ENCODE measurements at places on chromosomes 6 and 20.

DNA sequence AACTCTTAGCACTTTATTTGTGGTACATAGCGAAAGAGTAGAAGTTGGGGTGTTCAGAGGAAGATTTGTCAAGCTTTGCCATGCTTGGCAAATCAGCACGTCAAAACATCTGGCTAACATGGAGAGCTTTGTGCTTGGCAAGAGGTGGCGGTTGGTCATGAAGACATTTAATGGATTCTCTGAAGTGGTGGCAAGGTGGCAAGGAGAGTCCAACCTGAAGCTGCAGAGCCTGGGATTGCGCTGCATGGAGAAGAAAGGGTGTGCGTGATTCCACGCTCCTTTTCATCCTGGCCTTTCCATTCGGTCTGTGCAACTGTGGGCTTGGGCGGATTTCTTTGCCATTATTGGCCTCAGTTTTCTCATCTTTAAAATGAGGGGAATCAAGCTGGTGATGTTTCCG is 3.1 kb downstream of the PYGB start:
- no peak for DNase-seq

DNA sequence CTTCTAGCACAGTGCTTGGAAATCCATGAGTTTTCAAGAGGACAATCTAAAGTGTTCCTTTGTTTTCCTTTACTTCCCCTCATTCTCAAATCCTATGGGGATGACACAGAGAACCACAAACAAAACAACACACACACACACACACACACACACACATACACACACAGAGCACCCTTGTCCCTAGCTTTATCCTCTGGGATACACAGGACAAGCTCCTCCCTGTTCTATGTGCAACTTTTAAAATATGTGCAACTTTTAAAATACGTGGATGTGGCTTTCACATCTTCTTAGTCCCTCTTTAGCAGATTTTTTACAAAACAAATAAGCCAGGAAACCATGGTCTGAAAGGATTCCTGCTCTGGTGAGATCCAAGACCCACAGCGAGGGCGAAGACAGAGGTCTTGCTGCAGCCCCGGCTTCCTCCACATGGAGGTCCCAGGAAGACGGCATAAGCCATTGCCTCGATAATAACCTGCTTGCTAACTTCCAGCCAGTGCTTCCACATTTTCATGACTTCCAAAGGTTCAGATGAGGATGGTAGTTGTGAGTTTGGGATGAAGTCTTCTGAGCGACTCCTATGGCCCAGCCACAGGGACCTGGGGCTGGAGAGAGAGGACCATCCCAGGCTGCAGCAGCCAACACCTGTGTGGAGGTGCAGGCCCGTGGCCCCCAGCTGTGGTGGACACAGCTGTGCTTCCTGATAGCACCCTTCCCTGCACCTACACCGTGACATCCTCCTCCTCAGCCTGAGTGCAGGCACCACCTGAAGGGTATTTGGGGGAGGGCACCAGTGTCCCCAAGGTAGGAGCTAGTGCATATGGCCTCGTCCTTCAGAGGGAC is 62.8 kb upstream of the CD93 start:
- DNase-seq = no peak

- DNase-seq = no peak
Measured at GRCh38 chr6:119205911-119206618, 127.6 kb upstream of the FAM184A start.

DNA sequence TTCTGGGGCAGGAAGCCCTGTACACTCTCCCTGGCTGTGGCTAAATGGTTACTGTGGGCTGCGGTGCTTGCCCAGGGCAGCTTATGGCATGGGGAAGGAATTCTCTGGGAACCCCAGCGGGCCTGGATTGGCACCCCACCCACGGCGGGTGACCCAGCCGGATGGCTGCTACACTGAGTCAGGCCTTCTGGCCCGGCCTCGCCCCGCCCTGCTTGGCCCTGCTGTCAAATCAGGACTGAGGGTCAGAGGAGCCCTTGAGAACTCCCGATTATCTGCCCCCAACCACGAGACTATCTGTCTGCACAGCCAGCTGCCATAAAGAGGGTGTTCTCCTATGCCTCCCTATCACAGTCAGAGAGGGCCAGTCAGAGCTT is 7.3 kb upstream of the ITPR3 start:
- peak; percentile 90 for DNase-seq

- DNase-seq = no peak
Measured at GRCh38 chr6:111844376-111844775, 28.9 kb downstream of the FYN start.

DNA sequence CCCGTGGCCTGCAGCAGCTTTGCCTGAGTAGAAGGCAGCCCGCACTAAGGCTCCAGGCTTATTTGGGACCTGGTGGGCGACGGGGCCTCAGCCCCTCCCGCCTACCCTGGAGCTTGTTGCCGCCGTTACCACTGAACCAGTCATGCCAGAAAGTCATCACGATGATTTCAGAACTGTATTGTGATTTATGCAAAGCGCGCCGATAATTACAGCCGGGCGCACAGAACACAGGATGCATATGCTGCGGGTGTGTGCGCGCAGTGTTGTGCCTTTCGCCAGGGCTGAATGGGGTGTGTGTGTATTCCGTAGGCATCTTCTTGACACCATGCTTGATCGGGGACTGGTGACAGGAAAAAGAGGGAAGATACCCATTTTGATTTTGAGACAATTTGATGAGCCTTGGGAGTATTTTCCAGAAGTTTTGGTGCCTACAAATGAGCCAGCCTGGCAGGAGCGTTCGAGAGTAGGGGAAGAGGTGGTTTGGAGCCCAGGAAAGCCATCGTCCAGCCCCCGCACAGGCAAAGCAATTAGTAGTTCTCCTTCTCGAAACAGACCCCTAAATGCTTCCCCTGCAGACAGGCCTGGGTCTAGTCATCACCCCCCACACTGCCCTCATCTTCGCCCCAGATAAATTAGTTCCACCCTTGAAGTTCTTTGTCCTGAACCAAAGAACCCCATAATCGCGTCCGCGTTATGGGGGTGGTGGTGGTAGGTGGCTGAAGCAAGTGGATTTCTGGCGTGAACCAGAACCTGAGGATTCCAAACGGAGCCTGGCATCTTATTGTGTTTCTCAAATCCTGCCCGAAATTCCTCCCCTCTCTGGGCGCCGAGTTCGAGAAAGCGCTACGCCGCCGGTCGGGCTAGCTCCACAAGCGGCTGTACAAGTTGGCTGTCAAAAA is 1.9 kb upstream of the NR2E1 start:
- no peak for DNase-seq

DNA sequence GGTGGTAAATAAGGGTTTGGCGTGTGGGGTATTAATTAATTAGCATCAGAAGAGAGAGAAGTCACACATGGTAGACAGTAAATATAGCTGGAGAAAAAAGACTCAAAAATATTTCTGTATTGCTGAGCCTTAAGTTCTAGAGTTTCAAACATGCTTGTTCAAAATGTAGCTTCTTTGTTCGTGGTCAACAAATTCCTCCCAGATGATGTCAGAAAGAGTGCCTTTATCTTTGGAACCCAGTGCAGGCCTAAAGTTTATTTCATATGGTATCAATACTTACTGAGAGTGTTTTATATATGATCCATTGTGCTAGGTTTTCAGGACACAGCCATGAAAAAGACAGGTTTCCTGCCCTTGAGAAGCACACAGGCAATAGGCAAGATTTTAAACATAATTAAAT is 18.3 kb downstream of the MARCKS start:
- DNase-seq = peak; percentile 63

DNA sequence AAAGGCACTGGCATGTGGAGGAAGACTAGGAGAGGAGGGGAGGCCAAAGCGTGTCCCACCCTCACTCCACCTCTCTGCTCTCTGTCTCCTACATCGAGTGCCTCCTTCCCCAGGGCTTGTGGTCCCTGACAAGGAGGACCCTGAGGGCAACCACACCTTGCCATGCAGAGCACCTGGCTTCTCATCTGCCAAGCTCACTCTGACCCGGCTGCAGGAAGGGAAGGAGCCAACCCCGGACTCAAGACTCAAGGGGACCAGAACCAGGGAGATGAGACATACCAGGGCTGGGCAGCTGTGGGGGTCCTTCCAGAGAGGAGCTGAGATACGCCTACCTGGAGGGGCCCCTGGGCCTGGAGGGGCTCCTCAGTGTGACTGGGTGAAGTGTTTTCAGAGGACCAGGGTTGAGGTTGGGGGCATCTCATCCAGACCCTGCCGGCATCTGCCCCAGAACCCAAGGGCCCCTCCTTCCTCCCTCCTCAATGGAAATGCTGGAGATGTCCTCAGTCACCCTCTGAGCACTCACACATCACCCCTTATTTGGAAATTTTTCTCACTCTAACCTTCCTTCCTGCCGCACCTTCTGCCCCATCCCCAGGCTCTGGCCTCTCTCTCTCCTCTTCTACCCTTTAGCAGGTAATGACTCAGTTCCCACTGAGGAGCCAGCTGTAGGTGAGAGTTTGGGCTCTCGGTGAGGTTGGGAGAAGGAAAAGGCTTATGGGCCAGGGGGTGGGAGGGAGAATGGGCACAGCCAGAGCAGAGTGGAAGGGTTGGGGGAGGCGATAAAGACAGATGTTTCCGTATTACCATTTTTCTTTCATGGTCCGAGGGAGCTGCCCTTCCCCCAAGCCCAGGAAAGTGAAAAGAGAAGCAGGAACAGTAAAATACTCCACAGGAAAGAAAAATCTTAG is 32.0 kb upstream of the POU5F1 start:
- no peak for DNase-seq

DNA sequence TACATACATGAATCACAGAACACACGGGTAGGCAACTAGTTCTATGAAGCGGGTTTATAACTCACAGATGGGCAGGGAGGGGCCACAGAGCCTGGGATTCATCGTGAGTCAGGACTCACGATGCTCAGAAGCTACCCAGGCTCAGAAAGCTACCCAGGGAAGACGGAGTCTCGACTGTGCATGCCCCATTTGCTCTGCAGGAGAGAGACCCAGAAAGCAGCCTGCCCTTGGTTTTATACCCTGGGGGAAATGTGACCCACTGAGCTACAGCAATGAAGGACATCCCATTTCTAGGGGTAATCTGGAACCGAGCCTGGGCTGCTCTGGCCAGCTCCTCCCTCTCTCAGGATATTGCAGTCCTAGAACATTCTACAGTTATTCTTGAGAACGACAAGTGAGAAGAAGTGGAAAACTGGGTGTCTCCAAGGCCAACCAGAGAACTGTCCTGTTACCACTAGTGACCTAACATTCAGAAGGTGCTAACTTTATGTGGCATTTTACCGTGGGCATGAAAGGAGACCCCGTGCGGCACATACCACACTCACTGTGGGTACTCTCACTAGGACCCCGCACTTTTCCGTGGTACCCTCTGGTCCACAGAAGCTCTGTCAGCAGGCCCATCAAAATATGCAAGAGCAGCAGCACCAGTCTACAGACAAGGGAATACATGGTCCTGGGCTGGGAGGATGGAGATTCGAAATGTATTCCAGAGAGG is 201.9 kb upstream of the PMEPA1 start:
- no peak for DNase-seq

GRCh38 chr6:95593025-95593424 is 15.7 kb downstream of the MANEA start:
- DNase-seq = no peak

GRCh38 chr6:107728564-107728897 is 95.6 kb downstream of the SCML4 start:
- no peak for DNase-seq

GRCh38 chr6:95249175-95249574 is 328.2 kb upstream of the MANEA start:
- no peak for DNase-seq

DNA sequence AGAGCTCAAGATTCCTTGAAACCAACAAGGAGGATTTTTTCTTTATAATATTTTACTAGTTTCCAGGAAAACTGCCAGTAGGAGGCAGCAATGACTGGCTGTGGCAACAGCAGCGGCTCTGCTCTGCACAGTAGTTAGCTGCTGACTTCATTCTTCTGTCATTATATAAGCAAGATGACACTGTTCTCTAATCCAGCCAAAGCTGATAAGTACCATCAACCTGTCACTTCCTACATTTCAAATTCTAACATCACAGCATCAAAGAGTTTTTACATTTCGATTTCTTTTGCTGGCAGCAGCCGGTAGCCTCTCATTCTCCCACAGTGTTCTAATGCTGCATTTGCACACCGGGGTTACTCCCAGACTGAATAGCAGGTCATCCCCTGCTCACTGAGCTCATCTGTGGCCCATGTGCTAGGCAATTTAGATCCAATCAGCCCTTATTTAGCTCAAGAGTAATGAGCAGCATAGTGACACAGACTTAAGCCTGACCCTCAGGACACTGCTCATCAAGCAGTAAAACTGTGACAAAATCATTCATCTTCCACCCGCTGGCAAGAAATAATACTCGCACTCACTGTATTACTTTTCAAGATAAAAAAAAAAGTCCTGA is 67.8 kb downstream of the MMS22L start:
- peak; percentile 38 for DNase-seq

GRCh38 chr20:34747479-34747878 is 43.3 kb downstream of the TP53INP2 start:
- DNase-seq = no peak

GRCh38 chr20:51624157-51624731 is 81.7 kb upstream of the NFATC2 start:
- DNase-seq = peak; percentile 47

GRCh38 chr20:49937027-49937929 is 1.1 kb downstream of the RNF114 start:
- no peak for DNase-seq

DNA sequence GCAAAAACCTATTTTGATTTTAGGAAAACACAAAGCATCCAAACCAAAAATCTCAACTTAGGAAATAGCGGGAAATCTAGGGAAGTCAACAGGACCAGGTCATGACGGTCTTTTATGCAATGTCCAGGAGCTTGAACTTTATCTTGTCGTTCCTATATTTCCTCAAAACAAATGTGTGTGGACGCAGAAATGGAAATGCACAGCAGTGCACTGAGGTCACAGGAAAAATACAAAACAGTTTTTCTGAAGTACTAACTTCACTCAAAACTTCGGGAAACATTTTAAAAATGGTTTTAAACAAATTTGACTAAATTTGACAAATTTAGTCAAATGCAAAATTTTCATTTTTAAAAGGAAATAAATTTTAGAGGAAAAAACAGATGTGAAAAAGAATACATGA is 5.5 kb upstream of the SLC17A2 start:
- DNase-seq = no peak

GRCh38 chr6:113651120-113651519 is 206.0 kb upstream of the MARCKS start:
- no peak for DNase-seq

DNA sequence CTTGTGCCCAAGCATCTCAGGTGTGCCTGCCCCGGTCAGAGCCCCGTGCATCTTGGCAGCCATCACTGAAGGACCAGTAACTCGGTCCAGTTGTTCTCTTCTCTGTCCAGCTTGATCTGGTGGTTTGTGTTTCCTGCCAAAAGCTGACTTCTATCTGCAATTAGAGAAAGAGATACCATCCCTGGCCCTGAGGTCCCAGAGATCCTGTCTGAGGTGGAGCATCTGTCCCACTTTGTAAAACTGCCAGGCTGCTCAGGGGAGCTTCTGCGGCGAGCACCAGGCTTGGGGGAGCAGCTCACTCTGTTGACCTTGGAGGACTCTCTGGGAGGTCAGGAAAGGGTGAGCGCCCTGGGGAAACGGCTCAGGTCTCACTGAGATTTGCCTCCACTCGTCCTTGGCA is 35.1 kb downstream of the MYT1 start:
- no peak for DNase-seq

- peak; percentile 45 for DNase-seq
Measured at GRCh38 chr6:136401749-136402148, 112.1 kb upstream of the BCLAF1 start.

Measured in NCI-H226 (cell line).